ENCODE measurements at places on chromosomes 5 and 9.

- no peak for DNase-seq
Measured at GRCh38 chr5:151424892-151425523, 22.4 kb upstream of the SLC36A1 start.

DNA sequence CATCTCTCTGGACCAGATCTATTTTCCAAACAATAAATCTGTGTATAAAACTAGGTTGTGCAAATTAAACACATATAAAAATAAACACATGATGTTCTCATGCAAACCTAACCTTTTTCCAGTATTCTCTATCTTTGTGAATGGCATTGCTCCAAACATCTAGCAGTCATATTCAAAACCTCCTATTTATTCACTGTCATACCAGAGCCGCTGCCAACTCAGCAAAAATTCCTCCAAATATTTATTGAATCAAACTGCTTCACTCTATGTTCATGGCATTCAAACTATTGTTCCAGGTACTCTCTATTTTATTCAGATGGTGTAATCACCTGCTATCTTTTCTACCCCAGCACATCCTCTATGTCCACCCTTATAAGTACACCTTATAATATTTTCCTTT, 652.1 kb upstream of the RIOK2 start:
- DNase-seq, result no peak

DNA sequence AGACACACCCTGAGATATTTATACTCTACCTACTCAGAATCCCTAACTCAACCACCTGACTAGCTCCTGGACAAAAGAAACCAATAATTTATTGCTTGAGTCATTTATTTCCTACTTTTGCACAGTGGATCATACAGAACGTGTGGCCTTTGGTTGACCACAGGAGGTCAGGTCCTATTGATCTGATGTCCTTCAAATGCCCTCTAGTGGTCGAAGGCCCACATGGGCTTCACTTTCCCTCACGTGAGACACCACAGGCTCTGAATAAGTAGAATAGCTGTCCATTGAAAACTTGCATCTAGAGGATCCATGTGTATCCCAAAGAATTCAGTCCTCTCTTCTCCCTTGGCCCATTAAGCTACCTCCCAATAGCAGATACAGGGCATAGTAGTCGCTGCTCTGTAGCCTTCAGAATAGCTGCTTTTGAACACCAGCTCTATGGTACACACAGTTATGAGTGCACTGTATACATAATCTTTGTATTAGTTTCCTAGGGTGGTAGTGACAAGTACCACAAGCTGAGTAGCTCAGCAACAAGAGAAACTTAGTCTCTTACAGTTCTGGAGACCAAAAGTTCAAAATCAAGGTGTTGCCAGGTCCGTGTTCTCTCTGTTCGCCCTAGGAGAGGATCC, 177.6 kb upstream of the SMARCA2 start:
- peak; percentile 77 for DNase-seq

GRCh38 chr9:96867079-96867804, 12.9 kb upstream of the ZNF782 start:
- no peak for DNase-seq

DNA sequence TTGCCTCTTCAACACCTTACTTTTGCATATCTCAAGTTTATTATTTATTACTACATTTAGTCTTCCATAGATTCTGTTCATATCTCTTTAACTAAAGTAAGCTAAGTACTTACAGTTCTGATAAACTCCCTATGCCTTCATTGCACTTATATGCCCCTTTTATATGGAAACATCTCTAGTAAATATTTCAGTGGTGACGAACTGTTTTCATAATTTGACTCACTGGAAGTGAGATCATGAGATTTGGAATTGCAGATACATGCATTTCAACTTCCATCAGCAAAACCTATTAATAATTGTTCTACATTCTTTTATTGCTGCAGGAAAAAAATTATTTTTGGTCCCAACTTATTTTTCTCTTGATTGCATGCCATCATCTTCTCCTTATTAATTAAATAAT, 263.5 kb downstream of the CD180 start:
- no peak for DNase-seq

GRCh38 chr9:100652850-100653249, 75.0 kb downstream of the CAVIN4 start:
- DNase-seq, result no peak

DNA sequence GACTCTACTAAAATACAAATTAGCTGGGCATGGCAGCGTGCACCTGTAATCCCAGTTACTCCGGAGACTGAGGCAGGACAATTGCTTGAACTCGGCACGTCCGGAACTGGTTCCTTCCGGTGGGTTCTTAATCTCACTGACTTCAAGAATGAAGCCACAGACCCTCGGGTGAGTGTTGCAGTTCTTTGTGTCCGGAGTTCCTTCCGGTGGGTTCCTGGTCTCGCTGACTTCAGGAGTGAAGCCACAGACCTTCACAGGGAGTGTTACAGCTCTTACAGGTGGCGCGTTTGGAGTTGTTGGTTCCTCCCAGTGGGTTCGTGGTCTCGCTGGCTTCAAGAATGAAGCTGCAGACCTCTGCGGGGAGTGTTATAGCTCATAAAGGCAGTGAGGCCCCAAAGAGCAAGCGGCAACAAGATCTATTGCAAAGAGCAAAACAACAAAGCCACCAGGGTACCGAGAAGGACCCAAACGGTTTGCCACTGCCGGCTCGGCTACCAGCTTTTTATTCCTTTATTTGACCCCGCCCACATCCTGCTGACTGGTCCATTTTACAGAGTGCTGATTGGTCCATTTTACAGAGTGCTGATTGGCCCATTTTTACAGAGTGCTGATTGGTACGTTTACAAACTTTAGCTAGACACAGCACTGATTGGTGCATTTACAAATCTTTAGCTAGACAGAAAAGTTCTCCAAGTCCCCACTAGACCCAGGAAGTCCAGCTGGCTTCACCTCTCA, 28.6 kb upstream of the SLC6A19 start:
- DNase-seq, result no peak

- no peak for DNase-seq
Measured at GRCh38 chr5:56585999-56586691, 229.2 kb upstream of the MAP3K1 start.

GRCh38 chr5:151039665-151040064, 19.3 kb downstream of the GPX3 start:
- DNase-seq, result no peak

- DNase-seq, result no peak
Measured at GRCh38 chr5:52786391-52786790, 1.3 kb upstream of the ITGA1 start.

- no peak for DNase-seq
Measured at GRCh38 chr9:98375138-98375726, 119.8 kb upstream of the TBC1D2 start.

- DNase-seq, result no peak
Measured at GRCh38 chr5:132485641-132486317, 4.8 kb downstream of the IRF1 start.

GRCh38 chr9:86303316-86303975, 21.1 kb upstream of the ISCA1 start:
- DNase-seq, result peak; percentile 46

GRCh38 chr5:102375876-102376275, 79.8 kb upstream of the SLCO4C1 start:
- DNase-seq, result no peak

DNA sequence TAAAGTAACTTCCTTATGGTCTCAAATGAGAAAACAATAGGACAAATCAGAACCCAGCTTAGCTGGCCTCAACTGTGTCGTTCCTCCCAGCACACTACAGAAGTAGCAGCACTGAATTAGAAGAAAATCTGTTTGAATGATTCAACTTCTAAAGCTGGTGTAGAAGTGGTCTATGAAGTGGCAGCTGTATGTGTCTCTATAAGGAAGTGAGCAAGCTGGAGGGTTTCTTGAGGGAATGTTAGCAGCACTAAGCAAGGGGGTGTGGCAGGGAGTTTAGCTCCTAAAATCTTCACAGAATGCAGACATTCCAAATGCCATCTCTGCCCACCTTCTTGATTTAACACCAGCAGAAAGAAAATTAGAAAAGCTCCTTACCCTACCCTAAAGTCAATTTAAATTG, 4.1 kb downstream of the KLF9 start:
- no peak for DNase-seq

DNA sequence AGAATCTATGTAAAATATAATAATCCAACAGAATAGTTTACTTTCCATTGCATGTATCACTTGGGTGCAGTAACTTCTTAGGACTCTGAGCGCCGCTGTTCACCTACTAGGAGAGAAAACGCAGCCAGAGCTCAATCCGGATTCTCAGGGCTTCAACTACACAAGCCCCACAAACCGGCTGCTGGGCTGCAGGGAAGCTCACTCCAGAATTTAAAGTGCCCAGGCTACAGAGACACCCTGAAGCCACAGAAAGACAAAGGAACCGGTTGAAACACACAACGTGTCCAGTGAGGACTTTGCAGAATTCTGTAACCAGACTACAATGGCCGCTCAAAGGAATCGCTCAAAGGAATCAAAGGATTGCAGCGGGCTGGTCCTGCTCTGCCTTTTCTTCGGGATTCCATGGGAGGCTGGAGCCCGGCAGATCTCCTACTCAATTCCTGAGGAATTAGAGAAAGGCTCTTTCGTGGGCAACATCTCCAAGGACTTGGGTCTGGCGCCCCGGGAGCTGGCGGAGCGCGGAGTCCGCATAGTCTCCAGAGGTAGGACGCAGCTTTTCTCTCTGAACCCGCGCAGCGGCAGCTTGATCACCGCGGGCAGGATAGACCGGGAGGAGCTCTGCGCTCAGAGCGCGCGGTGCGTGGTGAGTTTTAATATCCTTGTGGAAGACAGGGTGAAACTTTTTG, at the start of gene PCDHGA10:
Gene PCDHGA10, plus strand, starts transcription at position 134 of the 686 bp plus-strand sequence. Its CDS starts 189 bp downstream, at position 323.
- no peak for DNase-seq

GRCh38 chr5:100479079-100479688, 56.0 kb upstream of the FAM174A start:
- peak; percentile 23 for DNase-seq

DNA sequence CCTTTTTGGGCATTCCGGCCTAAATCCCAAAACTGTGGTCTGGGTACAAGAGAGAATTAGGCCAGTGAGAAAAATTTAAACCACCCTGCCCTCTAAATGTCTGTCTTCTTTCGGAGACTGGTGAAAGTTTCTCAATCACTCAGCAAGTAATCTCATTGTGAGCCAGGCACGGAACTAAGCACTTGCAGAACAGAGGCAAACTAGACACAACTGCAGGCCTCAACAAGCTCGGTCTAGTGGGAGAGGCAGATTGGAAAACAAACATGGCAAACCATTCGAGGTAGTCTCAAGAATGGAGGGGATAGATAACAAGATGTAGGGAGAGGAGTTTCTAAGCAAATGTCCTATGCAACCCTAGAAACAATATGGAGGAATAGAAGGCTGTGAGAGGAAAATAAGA, 8.9 kb upstream of the C5orf58 start:
- no peak for DNase-seq

DNA sequence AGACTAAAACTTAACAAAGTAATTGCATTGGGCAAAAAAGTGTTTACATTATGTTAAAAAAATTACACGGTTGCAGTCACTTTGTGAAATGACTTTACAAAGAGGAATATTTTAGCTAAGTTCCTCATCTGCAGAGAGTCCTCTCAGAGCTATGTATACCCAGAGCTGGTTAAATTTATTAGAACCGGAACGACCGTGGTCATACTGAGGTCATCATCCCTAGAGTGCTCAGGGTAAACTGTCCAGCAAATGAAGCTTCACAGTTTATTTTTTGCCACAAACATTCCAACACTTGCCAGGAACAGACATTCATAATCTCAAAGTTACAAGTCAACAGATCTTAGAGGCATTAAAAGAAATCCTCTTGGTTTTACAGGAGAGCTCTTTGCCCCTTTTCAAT, 897 bp downstream of the ROPN1L start:
- DNase-seq, result no peak

DNA sequence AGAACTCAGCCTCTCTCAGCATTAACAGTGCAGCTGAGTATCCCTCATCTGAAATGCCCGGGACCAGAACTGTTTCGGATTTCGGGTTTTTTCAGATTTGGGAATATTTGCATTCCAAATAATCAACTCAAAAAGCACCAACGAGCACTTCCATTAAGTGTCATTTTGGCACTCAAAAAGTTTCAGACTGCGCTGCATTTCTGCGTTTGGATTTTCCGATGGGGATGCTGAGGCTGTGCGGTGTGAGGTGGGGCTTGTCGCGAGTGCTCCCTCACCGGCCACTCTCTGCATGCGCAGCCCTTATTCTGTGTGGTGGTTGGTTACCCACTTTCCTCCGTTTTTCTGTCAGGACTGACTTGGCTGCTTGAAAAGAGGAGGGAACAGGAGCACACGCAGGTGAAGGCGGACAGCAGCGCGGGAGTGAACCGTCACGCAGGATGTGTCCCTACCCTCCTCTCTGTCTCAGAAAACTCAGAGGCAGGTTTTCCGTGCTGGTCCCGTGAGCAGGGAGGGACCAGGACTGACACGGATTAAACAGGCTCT, 8.4 kb downstream of the UBAC1 start:
- no peak for DNase-seq

DNA sequence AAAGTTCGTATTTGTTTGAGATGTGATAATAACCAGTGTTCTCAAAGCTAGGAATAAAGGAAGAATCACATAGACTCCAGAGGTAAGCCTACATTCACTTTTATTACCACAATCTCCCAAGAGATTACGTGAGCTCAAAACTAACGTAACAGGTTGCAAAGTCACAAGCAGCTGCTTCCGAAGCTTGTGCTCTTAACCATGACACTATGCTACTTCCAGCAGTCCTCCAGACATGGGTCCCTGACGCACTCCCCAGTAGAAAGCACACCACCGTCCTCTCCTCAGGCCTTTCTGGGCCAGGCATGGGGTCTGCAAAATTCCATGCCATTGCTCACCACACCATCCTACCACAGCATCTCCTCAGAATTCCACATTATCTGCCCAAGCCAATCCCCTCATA, 84.6 kb downstream of the PAX5 start:
- DNase-seq, result no peak

DNA sequence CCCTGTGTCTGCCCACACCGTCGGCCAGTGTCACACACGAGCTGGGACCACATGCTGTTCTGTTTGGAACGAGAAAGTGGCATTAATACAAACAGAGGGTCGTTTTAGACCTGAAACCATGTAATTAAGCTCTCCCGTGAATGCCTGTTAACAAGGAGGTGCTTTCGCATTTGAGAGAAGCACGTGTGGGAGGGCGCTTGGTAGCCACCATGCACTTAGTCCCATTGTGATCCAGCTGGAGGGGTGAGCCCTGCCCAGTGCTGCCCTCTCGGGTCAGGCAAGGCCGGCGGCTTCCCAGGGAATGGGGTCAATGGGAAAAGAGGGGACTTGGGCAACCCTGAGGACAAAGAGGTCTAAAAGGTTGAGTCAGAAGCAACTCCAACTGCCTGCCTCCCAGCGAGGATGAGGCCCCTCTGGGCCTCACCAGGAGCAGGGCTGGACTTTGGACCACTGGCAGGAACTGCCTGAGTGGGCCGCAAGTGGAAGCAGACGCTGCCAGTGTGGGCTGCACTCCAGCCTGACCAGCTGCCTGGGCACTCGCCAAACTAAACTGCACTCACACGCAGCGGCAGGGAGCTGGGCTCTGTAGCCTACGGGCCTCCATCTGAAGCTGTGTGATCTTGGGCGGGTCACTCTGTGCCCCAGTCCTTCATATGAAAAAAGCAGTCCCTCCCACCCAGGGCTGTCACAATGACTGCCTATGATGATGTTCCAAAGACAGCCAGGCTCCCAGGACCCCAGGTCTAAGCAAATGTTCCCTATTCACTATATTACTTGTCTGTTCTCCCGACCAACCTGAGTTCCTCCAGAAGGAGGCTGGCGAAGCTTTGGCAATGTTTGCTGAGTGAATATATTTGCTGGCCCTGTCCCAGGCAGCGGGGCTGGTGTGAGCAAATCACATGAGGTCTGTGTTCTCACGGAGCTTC, 195.7 kb downstream of the CDK5RAP2 start:
- no peak for DNase-seq
